ENCODE measurements at places on chromosomes 7 and 10.

- DNase-seq = peak; percentile 62
Measured at GRCh38 chr10:52215745-52216361, 98.2 kb upstream of the DKK1 start.

- no peak for DNase-seq
Measured at GRCh38 chr10:75303045-75303777, 67.5 kb upstream of the COMTD1 start.

GRCh38 chr10:13681960-13682359, 95.2 kb downstream of the PRPF18 start:
- DNase-seq = no peak

DNA sequence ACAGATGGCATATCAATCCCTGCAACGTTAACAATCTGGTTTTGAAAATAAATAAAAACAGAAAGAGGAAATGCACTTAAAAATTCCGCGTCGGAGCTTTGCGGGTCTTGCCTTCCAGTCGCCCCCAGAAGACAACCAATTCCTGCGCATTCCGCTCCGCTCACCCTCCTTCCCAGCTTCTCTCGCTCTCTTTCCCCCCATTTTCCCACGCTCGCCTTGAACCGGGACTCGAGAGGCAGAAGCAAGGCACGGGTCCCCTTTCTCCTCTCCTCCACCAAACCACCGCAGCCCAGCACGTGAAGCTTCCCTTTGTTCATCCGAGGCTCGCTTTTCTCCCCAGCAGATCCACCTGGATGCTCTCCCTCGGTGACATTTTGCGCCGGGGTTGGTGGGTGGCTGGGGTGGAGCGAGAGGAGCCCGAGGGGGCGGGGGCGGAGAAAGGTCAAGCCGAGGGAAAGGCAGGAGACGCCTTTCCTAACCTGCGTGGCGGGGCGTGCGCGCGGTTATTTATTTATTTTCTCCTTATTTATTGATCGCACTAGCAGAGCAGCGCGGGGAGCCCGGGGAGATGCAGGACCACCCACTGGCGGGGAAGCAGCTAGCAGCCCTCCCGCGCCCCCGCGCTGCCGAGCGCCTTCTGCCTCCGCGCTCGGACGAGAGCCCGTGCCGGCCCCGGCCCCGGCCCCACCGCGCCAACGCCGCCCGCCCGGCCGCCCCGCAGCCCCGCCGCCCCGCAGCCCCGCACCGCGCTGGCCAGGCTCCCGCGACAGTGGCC, at the start of gene KCND2:
KCND2 (plus strand) TSS at position 475 of the 775 bp plus-strand sequence.
- peak; percentile 62 for DNase-seq

DNA sequence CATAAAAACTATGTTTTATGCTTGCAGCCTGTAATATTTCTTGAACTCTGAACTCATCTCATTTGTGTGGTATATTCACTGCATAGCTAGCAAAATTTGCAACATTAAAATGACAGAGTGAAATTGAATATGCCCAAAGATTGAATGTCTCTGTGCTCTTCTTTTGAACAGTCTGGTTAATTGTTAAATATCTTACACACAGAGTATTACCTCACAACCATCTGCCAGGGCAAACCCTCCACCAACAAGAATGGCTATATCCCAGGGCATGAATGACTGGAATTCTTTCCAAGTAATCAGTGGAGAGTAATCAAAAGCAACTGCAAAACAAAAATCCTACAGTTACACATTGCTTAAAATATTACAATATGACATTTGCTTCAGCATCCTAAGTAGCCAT, 76.9 kb downstream of the SLC13A1 start:
- no peak for DNase-seq
